ENCODE measurements at places on chromosomes 16 and 17.

DNA sequence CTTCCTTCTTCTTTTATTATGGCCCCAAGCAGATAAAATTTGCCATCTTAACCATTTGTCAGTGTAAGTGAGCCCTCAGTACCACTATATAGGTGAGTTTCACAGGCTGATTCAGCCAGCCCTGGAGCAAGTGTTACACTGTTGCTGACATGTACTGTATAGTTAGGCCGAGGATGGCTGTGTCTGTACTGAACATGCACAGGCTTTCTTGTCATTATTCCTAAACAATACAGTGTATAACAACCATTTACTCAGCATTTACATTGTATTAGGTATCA lies 53.7 kb downstream of the AMFR start:
- no peak for DNase-seq

- no peak for DNase-seq
These were observed 538.7 kb upstream of the HSBP1 start for GRCh38 chr16:83269048-83269447.

DNA sequence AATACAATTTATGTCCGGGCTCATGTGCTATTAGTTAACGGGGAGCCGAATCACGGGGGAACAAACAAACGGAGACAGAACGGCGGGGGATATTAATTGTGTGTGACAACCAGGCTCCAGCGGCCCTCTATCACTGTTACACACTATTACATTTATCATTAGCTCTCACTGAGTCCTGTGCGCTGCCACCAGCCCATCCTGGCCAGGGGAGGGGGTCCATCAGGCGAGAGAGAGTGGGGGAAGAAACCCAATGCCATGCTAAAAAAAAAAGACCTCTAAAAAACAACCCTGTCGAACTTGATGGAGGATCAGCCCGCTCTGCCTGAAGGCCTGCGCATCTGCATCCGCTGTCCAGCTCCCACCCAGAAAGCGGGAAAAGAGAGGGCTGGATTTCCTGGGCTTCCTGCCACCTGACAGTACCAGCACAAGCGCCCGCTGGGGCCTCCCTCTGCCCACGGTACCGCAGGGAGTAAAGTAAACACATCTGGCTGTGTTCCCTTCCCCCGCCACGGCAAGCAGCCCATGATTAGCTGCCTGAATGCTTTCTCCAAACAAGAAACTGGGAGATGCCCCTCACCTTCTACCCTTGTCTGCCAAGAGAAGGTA lies 41.7 kb downstream of the PIPOX start:
- peak; percentile 62 for DNase-seq

- DNase-seq, result no peak
These were observed 1.2 kb downstream of the MMP2 start for GRCh38 chr16:55480228-55480655.

- no peak for DNase-seq
These were observed 198.5 kb upstream of the HS3ST4 start for GRCh38 chr16:25493136-25493811.

DNA sequence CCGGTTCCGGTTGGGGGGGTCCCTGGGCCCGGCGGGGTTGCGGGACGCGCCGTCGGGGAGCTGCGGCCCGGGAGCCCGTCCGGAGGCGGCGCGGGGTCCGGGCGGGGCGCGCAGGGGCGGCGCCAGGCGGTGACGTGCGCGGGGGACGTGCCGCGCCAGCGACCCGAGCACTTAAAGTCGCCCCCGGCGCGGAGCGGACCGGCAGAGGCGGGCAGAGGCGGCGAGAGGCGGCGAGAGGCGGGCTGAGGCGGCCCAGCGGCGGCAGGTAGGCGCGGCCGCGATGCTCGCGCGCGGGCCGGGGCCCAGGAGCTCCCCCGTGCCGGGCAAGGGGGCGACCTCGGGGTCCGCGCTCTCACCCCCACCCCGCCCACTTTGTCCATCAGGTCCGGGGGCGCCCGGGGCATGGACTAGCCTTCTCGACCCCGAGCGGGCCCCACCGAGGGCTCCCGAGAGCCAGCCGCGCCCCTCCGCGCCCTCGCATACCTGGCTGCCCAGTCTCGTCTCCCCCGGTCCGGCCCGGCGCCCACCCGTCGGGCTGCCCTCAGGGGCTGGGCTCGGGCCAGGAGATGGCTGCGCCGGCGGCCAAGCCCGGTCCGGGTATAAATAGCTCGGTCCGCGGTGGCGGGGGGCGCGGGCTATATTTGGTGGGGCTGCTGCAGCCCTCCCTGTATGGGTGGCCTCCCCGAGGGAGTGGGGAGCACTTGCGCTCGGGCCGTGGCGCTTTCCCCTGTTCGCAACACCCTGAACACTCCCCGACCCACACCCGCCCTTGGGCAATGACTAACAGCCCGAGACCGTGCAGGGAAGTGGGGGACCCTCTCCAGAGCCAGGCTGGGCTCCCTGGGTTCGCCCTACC lies at the start of gene SLC16A3:
Gene SLC16A3, plus strand, starts transcription at position 201 of the 856 bp plus-strand sequence. CDS start 6,967 bp downstream, outside the sequence.
- DNase-seq, result peak; percentile 87

GRCh38 chr16:5176505-5176904 lies 78.9 kb upstream of the EEF2KMT start:
- no peak for DNase-seq

DNA sequence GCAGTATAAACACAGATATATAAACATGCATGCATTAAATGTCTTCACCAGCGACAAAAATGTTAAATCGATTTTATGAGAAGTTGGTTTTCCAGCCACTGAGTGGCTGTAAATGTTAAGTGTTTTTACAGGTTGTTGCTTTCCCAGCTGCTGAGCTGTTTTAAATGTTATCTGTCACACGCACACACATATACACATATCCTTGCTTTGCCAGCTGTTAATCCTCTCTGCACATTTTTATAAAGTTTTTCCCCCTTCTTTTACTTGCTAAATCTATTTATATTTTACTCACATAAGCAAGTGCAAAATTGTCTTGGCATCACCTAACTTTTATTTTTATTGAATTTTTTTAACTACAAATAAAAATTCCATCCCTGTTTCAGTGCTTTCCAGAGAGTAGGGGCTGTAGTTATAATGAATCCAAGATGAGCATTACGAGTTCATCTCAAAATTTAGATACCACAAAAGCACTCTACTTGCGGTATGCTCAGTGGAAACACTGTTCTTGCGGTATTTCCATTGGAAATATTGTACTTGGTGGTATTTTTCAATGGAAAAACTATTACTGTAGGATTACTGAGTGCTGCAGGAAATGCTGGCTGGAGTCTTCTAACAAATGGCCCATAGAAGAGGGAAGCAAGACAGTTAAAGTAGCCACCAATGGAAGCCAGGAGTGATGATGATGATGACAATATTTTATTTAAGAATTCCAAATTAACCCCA lies 124.9 kb upstream of the KCNJ16 start:
- DNase-seq, result no peak

GRCh38 chr16:82609140-82609539 lies 17.6 kb upstream of the CDH13 start:
- no peak for DNase-seq

GRCh38 chr17:80967404-80967872 lies 24.2 kb upstream of the CHMP6 start:
- DNase-seq, result no peak

DNA sequence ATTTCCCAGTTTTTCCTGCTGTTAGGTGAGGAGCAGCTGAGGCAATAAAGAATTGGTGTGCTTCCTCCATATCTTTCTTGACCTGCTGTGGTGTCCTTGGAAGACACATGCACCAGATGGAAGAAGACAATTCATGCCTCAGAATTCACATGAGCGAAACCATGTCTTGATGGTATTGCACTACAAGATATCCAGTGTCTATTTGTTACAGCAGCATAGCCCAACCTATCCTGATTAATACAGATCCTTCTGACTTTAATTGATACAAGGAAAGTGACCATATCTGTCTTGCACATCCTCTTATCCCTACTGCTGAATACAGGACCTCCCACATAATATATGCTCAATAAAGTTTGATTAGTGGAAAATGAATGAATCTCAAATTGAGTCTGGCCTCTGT lies 9.1 kb upstream of the TOX3 start:
- no peak for DNase-seq

- no peak for DNase-seq
These were observed 318.4 kb downstream of the HAPSTR1 start for GRCh38 chr16:9409560-9410493.

- DNase-seq, result no peak
These were observed 4.7 kb downstream of the PFAS start for GRCh38 chr17:8253801-8254200.

GRCh38 chr16:49618955-49619354 lies 237.0 kb downstream of the ZNF423 start:
- DNase-seq, result no peak

DNA sequence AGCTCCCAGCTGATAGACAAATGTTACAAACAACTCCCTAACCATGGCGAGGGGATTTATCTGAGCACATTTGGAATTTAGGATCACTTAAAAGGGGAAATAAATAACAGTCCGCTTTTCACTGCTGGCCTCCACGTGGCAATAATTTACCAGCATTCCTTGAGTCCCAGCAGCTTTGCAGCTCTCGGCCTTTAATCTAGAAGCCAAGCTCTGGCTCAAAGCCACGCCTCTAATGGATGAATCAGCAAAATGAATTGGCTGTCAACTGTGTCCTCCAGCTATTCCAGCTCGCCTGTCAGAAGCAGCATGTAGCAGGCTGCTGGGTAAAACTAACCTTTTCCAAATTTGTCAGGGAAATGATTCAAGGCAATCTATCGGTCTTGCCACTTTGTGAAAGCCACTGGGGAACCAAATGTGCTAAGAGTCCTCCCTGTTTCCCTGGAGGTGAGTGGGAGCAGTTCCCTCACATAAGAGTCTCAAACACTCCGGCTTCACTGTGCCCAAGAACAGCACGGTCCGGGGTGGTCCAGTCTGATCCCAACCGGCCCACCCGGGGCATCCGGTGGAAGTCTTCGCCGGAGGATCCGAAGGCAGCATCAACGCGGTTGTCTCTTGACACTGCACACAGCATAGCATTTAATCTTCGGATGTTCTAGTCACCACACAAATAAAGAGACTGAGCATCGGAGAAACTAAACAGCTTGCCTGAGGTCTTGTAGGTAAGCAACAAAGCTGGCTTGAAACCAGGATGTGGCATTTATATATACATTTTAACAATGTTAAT lies 143.3 kb downstream of the PARN start:
- DNase-seq, result peak; percentile 83

GRCh38 chr16:79463841-79464240 lies 136.7 kb downstream of the MAF start:
- no peak for DNase-seq

DNA sequence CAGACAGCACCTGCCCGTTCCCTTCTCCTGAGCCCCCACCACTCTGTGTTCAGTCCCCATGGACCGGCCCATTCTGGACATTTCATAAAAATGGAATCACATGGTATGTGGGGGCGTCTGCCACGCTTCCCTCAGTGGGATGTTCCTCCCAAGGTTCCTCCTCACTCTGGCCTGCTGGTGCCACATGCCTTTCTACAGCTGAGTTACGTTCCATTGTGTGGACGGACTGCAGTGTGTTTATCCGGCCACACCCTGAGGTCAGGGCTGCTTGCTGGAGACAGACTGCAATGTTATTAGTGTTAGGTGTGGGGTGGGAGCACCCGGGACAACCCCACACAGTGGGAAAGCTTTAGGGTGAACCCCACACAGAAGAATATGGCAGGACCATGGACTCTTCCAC lies 5.9 kb upstream of the AATK start:
- DNase-seq, result no peak

DNA sequence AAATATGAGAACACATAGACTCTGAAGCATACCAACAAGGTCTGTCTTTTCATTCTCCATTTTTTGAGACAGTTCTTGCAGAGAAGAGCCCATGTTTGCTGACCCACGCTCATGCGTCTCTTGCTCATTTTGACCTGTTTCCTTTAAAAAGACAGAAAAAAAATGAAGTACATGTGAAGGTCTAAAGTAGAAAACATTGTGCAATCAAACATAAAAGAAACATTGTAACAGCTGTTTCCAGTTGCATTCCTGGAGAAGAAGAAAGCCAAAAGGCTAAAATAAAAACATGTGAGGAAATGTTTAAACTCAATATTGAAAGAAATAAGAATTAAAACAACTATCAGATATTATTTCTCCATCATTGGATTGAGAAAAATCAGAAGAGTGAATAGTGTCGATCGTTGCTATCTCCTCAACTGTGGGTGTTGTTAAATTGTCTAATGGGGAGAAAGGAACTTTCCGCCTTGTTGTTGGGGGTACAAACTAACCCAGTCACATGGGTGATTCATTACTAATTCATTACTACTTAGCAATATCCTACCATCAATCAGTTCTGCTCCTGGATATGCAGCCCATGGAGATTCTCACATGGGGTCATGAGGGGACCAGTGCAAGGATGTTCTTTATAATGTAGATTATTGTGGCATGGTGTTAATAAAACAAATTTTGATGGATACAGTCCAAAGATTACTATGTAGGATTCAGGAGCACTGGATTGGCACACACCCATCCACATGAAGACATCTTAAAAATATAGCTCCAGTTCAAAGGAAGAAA lies 9.5 kb downstream of the ABCA9 start:
- DNase-seq, result no peak

DNA sequence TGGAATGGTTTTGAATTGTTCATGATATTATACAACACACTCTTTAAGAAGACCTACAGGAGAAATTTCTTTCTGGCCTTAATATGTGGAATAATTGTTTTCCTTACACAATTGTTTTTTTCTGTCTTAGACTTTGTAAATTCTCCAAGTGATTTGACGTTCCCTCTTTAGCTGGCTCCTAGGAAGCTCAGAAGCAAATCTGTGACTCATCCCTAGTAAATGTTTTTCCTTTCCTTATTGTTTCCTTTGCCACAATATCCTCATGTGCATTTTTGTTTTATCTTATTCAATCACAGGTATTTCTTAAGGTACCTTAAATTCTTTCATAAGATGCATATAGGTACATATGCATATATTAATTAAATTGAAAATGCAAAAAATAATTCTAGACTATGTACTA lies 13.5 kb downstream of the KIAA0753 start:
- DNase-seq, result no peak

DNA sequence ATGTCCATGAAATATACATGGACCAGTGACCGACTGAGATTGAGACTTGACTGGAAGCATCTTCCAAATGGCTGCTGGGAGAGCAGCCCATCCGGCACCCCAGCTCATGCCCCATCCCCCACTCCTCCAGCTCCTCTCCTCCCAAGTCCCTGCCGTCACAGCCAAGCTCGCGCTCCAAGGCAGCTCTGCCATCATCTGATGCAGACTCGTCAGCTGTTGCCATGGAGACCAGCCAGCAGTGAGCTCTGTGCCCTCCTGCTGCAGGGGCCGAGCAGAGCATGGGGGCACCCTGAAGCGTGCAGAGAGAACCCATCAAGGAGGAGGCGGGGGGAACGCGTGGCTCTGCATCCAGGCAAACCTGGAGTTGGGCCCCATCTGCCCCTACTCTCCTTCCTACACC lies 74.5 kb upstream of the TNRC6C start:
- DNase-seq, result peak; percentile 29

DNA sequence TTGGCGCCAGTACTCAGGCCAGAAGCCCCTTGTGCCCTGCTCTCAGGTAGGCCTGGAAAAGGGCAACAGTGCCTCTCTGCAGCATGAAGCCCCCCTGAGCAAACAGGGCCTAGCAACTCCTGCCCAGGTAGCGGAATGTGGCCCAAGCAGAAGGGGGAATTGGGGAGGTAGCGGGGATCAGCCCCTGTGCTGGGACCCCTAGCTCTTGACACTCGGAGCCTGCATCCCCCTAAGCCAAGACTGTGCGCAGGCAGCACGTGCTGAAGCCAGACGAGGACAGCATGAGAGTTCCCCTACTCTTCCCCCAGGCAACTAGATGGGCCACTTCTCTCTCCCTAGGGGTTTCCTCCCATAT lies 823 bp upstream of the CD2BP2 start:
- peak; percentile 34 for DNase-seq

Measured in DMS53 (cell line).